Fibroblast of villous mesenchyme (primary cell): ENCODE measurements at places on chromosomes 11 and 22. TPM values are rescaled to one million over a fixed set of nuclear protein-coding genes. Genes with fewer than 3 reads are reported as not detected.

Gene OR52E8
- not detected in 2 replicates for total RNA-seq

Gene TMEM126A
- 39.9 and 46.6 TPM in 2 replicates for total RNA-seq

Gene SLC22A9
- total RNA-seq, result not detected in 2 replicates

Gene RPL27A
- total RNA-seq, result 673 and 687 TPM in 2 replicates

Gene ISX
- not detected in 2 replicates for total RNA-seq

Gene ANGPTL5
- total RNA-seq, result not detected in 2 replicates

Gene FGF3
- not detected in 2 replicates for total RNA-seq

Gene NPTXR
- total RNA-seq, result 0.64 and 0.86 TPM in 2 replicates

Gene SCARF2
- total RNA-seq, result 15.5 and 26.4 TPM in 2 replicates

Gene CRYBB2
- total RNA-seq, result not detected in 2 replicates

Gene MS4A7
- total RNA-seq, result not detected in 2 replicates

- DNase-seq, result no peak
Measured at GRCh38 chr22:39624501-39624821, 53.9 kb downstream of the CACNA1I start.

DNA sequence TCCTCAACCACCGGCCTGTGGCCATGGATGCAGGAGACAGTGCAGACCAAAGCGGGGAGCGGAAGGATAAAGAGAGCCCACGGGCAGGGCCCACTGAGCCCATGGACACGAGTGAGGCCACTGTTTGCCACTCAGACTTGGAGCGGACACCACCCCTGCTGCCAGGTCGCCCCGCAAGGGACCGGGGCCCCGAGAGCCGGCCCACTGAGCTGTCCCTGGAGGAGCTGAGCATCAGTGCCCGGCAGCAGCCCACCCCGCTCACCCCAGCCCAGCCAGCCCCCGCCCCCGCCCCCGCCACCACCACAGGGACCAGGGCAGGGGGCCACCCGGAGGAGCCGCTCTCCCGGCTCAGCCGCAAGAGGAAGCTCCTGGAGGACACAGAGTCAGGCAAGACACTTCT is 14.5 kb upstream of the SUSD2 start:
- no peak for DNase-seq

GRCh38 chr11:9596926-9597464 is 23.5 kb downstream of the WEE1 start:
- no peak for DNase-seq

DNA sequence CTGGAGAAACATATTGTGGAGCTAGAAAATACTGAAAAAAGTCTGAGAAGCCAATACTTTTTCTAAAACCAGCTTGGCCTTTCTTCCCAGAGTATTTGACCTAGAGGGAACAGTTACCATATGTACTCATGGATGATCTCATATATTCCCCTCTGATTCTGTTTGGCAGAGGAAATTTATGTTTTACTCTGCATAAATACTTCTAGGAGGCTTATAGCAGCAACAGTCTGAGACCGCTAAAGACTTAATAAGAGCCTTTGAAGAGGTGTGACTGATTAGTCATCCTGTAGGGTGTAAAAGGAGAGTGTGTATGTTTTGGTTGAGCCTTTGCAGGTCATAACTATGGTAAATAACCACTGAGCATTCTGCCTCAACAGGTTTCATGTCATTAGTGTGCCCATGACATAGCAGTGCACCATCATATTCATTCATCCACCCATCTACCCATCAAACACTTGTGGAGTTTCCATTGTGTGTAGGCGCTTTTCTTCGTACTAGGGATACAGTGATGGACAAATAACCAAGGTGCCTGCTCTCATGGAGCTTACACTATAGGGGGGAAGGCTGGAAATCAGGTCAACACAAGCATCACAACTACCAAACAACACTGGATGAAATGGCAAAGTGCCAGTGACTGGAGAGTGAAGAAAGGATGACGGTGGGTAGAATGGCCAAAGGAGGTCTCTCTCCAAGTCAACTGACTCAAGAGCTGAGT is 44.5 kb downstream of the TRAF6 start:
- peak; percentile 65 for DNase-seq

GRCh38 chr11:44531116-44531504 is 34.4 kb upstream of the CD82 start:
- DNase-seq, result no peak

- no peak for DNase-seq
Measured at GRCh38 chr11:29040489-29040888, 932.3 kb downstream of the METTL15 start.

- no peak for DNase-seq
Measured at GRCh38 chr22:17884084-17884483, 109.8 kb upstream of the BID start.

DNA sequence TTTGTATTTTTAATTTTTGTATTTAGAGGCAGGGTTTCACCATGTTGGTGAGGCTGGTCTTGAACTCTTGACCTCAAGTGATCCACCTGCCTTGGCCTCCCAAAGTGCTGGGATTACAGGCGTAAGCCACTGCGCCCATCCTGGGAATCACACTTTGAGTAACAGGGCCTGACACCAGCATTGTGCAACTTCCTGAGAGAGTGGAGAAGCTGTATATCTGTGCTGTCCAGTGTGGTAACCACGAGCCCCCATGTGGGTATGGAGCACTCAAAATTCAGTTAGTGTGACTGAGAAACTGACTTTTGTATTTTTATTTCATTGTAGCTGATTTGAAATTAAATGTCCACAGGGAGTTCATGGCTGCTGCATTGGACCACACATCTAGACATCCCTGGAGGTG is 36.2 kb downstream of the MPPED1 start:
- DNase-seq, result no peak

DNA sequence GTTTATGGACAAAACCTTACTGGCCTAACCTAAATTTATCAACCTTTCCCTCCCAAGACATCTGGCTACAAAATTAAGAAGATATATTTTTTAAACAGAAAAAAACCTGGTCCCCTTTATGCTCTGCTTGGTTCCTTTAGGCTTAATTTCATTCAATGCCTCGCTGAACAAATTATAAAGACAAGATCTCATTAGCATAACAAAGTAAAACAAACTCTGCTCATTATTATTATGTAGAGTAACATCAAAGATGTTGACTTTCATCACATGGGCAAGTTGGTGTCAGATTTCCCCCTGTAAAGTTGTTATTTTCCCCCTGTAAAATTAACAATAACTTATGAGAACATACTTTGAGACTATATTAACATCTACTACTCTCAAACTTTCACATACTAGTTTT is 11.0 kb downstream of the RRAS2 start:
- no peak for DNase-seq

- DNase-seq, result no peak
Measured at GRCh38 chr22:42387631-42388030, 44.6 kb downstream of the NFAM1 start.

GRCh38 chr11:80733361-80733760 is 1292.5 kb upstream of the TENM4 start:
- DNase-seq, result no peak

DNA sequence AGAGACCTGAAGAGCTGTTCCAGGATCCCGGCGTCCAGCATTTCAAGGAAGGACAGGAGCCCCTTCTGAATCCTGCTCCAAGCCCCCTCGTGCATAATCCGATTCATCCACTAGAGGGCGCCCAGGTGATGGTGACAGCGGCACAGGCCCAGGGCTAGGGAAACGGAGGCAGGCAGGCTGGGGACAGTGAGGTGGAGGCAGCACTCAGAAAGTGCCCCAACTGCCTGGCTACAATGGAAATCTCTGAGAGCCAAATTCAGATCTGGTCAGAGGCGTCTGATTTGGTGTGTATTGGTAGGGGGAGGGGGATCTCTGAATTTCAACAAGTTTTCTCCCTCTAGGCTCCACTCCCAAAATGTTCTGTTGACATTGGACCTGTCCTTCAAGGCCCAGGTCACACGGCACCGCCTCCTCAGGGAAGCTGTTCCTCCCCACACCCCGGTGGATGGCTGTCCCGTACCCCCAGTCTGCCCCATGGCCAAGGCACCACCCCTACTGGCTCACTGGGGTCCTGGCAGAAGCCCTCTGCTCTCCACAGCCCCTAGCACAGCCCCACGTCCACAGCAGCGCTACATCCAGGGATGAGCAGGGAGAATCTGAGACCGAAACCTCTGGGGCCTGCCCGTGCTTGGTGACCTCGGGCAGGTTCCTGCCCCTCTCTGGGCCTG is 142.9 kb downstream of the CRYBB2 start:
- peak; percentile 45 for DNase-seq

GRCh38 chr11:107564877-107565218 is 687 bp downstream of the ALKBH8 start:
- DNase-seq, result no peak

- peak; percentile 8 for DNase-seq
Measured at GRCh38 chr11:69799582-69799981, 19.6 kb downstream of the FGF3 start.
